ENCODE measurements at places on chromosomes 13 and 19.

GRCh38 chr19:58182577-58182988 lies 278 bp upstream of the ZNF274 start:
- no peak for DNase-seq

DNA sequence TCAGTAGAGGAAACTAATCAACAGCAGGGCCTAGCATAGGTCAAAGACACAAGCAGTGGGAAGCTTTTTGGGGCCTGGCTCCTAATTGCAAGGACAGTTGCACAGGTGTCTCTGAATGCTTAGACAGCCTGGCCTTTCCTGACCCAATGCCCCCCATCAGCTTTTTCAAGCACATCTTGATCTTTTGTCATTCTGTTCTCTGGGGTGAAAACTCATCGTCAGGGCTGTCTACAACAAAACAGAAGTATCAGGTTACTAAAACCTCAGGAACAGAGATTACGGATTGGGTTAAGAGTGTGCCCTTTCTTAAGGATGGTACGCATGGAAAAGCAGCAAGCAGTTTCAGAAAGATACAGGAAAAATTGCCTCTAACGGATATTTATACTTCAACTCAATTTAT lies 8.3 kb upstream of the ZNF254 start:
- DNase-seq: no peak

- no peak for DNase-seq
Measured at GRCh38 chr13:95553581-95554385, 1.3 kb downstream of the CLDN10 start.

- DNase-seq: no peak
Measured at GRCh38 chr19:29596885-29597525, 9.1 kb upstream of the POP4 start.

- no peak for DNase-seq
Measured at GRCh38 chr13:108463340-108463739, 166.1 kb upstream of the MYO16 start.

GRCh38 chr13:65719831-65720230 lies 1510.3 kb downstream of the PCDH9 start:
- no peak for DNase-seq

DNA sequence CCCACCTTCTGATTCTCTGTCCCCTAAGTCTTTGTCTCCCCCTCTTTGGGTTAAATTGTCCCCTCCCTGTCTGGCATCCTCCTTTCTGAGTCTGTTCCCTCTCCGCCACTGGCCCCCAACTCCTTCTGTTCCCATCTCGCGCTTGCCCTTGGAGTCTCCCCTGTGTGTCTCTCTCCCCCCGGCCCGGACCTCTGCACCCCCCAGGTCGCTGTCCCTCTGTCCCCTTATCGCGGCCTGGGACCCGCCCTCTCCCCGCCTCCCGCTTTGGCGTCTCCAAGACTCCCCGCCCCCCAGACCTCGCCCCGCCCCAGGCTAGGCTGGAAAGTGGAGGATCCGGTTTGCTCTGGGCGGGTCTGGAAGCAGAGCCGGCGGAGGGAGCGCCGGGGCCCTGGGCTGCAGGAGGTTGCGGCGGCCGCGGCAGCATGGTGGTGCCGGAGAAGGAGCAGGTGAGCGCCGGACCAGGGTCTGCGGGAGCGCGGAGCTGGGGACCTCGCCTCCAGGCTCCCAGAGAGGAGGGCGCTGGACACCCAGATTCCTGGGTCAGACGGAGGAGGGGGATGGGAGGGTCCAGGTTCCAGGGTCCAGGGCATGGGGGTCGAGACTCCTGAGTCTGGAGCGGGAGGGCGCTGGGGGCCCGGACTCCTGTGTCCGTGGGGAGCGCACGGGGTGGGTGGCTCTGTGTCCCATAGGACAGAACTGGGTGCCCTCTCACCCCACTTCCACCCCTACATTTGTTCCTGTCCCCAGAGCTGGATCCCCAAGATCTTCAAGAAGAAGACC lies at the start of gene TRPM4:
Gene TRPM4, plus strand, starts transcription at position 348 of the 780 bp plus-strand sequence. Its CDS starts 75 bp downstream, at position 423.
- no peak for DNase-seq

DNA sequence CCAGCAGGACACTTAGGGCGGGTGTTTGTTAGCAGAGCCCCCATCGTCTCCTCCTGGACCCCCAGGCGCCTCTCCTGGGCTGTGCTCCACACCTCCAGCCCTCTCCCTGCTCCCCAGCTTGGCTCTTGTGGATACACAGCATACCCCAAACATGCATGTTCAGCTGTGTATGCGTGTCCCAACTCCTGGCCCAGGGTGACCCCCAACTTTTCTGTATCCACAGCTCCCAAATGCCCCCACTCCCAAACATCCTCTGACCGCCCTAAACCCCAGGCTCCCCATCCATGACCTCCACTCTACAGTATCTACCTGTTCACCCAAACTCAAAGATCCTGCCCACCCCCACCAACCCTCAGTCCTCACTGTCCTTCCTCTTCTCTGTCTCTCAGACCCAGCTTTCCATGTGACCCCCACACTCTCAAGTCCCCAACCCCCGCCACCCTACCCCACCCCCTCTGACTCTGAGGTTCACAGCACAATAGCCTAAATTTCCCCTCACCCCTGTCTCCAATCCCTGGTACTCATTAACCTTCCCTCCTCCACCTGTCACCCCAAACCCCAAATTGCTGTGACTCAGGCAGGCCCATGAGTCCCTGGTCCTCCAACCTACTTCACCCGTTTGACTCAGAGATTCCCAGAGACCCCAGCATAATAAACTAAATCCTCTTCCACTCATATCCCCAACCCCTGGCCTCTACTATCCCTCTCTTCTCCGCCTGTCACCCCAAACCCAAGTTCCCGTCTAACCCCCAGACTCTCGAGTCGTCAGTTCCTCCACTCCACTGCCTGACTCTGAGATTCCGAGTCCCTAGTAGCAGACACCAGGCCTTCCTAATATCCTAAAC lies 968 bp downstream of the UBE2M start:
- no peak for DNase-seq

GRCh38 chr19:30049846-30050667 lies 108.0 kb downstream of the URI1 start:
- DNase-seq: no peak

- no peak for DNase-seq
Measured at GRCh38 chr13:45120967-45121831, 889 bp downstream of the GTF2F2 start.

- DNase-seq: no peak
Measured at GRCh38 chr13:56953965-56954364, 186.8 kb upstream of the PRR20A start.

DNA sequence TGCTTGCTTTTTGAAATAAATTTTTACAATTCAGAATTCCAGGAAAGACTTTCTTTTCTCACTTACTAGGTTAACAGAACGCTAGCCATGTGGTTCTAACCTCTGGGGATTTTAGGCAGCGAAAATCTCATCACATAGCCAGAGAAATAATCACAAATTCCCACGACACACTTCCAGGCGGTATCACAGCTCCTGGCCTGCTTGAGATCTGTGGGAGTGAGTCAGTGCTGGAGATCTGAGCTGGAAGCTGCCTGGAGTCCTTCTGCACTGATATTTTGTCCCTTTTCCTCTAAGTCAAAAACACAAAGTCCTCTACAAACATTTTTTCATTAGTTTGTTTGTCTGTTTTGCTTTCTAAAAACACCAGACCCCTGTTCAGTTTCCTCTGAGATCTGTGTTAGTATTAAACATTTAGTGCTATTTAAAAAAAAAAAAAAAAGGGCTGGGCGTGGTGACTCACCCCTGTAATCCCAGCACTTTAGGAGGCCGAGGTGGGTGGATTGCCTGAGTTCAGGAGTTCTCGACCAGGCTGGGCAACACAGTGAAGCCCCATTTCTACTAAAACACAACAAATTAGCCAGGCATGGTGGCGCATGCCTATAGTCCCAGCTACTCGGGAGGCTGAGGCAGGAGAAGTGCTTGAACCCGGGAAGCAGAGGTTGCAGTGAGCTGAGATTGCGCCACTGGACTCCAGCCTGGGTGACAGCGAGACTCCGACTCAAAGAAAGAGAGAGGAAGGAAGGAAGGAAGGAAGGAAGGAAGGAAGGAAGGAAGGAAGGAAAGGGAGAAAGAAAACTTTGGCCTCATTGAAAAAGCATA lies 12.2 kb upstream of the UBE2L5 start:
- DNase-seq: no peak

DNA sequence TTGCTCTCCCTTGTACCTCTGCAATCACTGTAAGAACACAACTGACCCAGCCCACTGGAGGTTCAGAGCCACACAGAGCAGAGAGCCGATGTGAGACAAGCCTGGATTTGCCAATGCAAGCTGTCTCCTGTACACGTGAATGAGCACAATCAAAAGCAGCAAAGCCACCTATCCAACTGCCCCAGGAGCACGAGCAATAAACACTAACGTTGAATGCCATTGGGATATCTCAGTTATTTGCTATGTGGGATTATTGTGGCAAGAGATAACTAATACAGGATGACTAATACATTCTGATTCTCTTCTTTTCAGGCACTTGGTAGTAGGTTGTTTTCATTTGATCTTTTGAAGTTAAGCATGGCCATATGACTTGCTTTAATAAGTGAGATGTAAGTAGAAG lies 85.2 kb upstream of the FAM216B start:
- DNase-seq: no peak

- no peak for DNase-seq
Measured at GRCh38 chr13:22288496-22288895, 617.6 kb downstream of the FGF9 start.

DNA sequence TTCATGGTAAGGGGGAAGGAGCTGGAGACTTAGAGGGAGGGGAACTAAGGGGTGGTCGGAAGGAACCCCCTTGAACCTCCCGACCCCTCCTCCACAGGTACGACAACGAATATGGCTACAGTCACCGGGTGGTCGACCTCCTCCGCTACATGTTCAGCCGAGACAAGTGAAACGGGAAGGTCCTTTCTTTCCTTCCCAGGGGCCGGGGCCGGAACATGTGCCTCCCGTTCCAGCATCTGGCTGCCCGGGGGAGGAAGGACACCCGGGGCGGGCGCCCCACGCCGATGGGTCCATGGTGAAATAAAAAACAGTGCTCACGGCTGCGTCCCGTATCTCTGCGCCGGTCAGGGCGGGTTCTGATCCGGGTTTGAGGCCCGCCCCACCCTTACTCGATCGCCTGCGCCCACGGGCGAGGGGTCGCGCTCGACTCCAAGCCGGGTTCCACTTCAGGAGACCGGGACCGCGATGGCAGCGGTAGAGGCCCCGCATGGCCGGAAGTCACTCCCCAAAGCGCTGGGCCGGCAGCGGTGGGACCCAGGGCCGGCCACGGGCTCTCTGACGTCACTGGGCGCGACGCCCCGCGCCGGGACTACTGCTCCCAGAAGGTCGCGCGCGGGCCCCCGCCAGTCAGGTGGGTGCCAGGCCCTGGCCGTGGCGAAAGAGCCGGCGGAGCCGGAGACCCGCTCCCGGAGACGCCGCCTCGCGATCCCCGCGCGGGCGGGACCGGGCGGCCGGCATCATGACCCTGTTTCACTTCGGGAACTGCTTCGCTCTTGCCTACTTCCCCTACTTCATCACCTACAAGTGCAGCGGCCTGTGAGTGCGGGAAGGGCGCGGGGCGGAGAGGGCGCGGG lies at the start of gene TMEM147:
Gene TMEM147, plus strand, starts transcription at position 626 of the 854 bp plus-strand sequence. Its CDS starts 114 bp downstream, at position 740.
- no peak for DNase-seq

DNA sequence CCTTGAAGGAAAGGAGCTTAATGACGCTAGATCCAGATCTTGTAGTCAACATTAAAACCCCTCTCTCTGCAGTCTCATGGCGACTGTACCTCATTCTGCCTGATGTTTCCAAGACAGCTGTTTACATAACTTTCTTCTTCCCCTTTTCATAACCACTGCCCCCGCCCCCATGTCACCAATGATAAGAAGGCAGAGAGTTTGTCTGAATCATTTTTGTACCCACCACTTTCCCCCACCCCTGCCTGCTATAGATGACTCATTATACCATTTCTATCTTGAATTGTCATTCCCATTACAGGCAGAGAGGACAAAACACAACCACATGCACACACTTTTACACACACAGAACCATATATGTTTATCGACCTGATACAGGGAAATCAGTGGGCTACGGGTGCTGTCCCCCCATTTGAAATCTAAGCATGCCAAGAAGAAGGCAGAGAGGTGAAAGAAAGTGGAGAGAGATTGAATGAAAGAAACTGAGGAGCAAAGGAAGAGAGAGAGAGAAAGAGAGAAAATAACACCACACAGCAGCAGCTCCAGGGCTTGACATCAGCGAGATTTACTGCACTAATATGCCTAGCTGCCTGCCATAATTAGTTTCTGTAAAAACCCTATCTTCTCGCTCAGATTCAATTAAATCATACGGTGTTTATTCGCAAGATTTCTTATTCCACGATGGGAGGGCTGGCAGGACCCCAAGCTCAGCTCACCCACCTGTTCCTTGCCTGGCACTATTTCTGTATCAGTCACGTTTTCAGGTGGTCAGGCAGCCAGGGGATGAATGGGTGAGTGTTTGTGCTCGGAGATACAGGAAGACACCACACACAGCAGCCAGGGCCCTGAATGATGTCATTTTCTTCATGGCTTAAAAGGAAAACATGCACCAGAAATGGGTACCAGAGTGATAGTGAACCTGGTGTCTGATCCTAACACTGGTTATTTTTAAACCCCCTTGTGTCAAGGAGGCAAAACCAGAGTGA lies 114.3 kb upstream of the SERP2 start:
- DNase-seq: no peak

- no peak for DNase-seq
Measured at GRCh38 chr13:22967669-22968068, 213.1 kb upstream of the SGCG start.

- DNase-seq: no peak
Measured at GRCh38 chr19:48353677-48354076, 10.1 kb downstream of the TMEM143 start.

DNA sequence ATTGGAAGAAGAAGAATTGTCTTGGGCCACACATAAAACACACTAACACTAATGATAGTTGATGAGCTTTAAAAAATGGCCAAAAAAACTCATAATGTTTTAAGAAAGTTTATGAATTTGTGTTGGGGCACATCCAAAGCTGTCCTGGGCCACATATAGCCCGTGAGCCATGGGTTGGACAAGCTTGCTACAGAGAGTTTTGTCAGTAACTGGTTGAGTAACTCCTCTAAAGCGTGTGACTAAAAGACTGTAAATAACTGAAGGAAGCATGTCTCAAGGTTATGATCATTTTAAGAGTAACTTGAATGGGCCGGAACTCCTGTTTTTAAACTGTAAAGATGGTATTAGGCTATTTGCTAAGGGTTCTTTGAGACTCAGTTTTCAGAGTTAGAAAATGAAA lies 118.0 kb downstream of the KL start:
- DNase-seq: no peak

GRCh38 chr19:5339950-5340636 lies 519 bp downstream of the PTPRS start:
- DNase-seq: no peak

- DNase-seq: no peak
Measured at GRCh38 chr13:80131204-80131603, 209.7 kb downstream of the SPRY2 start.

GRCh38 chr19:46866407-46867136 lies 5.8 kb downstream of the ARHGAP35 start:
- no peak for DNase-seq
